ENCODE measurements at places on chromosomes 5 and 9.

- DNase-seq: no peak
Measured at GRCh38 chr5:143781993-143782520, 29.9 kb upstream of the HMHB1 start.

DNA sequence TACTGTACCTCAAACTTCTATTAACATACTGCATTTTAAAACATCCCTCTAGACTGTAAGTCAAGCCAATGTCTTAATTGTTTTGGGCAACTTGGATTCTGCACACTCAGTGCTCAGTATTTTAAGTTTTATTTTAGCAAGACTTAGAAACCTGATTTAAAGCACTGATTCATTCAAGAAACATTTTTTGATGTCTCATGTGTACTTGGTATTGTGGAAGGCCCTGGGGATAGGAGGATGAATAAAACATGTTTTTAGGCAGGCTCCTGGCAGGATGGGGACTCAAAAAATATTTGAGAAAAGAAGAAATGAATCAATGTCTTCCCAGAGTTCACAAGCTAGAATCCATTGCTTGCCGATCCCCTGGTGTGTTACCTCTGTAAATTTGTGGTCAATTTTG, 334.0 kb upstream of the PUM3 start:
- no peak for DNase-seq

GRCh38 chr5:67077296-67077695, 119.3 kb downstream of the CD180 start:
- DNase-seq: no peak

- DNase-seq: no peak
Measured at GRCh38 chr9:108434502-108434901, 421.3 kb downstream of the ACTL7B start.

GRCh38 chr9:110447476-110447875, 109.8 kb upstream of the TXNDC8 start:
- DNase-seq: no peak

GRCh38 chr5:11890777-11891176, 13.5 kb downstream of the CTNND2 start:
- DNase-seq: no peak

DNA sequence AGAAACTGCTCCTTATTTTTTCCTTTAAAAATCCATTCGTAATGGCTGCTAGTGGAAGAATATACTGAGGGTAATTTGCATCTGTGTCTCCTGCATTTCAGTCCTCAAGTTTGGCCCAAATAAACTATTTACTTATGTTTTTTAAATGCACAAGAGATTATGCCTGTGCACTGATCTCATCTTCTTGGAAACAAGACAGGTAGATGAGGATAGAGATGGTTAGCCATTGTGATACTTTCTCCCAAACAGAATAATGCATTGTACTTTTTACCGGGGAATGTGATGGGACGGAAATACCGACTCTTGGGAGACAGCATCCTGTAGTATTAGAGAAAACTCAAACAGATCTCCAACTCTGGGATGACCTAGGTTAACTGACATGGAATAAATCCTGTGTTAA, 72.5 kb upstream of the DAB2 start:
- DNase-seq: no peak

GRCh38 chr5:81290146-81290545, 11.2 kb upstream of the ZCCHC9 start:
- no peak for DNase-seq

DNA sequence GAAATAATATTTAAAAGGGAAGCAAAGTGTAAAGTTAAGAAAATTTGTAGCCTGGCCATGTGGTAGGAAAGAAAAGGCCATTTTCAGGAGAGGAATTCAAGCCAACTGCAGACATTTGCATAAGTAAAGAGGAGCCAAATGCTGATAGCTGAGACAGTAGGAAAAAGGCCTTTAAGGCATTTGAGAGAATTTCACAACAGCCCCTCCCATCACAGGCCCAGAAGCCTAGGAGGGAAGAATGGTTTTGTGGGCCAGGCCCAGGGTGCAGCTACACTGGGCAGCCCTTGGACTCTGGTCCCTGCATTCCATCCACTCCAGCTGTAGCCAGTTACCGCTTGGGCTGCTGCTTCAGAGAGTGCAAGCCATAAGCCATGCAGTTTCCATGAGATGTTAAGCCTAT, 1556.8 kb downstream of the EFNA5 start:
- no peak for DNase-seq

DNA sequence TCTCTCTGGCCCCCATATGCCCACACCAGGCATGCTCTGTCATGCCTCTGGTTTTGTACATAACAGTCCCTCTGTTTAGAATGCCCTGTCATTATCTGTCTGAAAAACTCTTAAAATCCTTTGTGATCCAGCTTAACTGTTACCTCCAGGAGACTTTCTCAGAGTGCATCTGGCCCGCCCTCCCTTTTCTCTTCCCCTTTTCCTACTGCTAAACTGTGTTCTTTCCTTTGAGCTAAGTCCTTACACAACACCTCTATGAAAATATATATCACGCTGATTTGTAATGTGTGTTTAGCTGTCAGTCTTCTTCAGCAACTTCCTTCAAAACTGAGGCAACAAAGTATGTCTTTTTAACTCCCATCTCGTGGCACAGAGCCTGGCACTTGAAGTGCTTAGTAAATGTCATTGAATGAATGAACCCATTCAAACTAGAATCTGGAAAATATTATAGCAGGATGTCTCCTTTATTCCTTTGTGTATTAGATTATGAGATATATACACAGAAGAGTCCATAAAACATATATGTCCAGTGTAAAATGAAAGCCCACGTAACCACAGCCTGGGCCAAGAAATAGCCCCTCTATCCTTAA, 166.2 kb upstream of the KLF9 start:
- no peak for DNase-seq

GRCh38 chr9:13443346-13444244, 164.1 kb upstream of the MPDZ start:
- DNase-seq: no peak

GRCh38 chr5:92850886-92851285, 730.1 kb downstream of the NR2F1-AS1 start:
- DNase-seq: no peak

DNA sequence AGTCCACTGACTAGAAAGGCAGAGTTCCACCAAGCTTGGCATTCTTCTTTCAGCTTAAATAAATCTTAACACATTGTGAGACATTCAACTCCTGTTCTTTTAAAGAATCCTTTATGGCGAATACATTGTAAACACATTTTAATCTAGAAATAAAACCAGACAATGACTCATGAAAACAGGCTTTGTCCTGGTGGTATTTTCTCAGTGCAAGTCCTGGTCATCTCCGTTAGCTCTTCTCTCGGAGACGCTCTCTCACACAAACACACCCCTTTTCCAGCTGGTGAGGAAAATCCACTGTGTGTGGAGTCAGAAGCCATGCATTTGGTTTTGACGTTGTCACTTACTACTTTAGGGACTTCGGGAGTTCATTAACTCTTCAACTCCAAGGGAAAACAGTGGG, 140.4 kb downstream of the AUH start:
- no peak for DNase-seq

- no peak for DNase-seq
Measured at GRCh38 chr5:172973127-172973916, 10.2 kb upstream of the ATP6V0E1 start.

DNA sequence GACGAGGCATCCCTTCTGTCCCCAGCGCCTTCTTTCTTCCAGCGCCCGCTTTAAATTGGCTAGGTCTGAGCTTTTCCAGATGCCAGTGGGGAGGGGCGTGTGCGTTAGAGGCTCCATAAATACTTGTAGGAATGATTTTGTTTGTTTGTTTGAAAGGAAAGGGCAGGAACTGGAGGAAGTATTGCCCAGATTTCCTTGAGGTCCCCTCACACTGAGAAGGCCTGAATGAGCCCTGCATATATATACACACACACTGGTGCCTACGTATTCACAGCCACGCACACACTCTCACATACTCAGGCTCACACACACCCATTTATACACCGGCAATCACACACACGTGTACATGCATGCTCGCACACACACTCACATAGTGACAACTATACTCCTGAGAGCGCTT, 1.0 kb upstream of the SLIT3 start:
- DNase-seq: no peak

DNA sequence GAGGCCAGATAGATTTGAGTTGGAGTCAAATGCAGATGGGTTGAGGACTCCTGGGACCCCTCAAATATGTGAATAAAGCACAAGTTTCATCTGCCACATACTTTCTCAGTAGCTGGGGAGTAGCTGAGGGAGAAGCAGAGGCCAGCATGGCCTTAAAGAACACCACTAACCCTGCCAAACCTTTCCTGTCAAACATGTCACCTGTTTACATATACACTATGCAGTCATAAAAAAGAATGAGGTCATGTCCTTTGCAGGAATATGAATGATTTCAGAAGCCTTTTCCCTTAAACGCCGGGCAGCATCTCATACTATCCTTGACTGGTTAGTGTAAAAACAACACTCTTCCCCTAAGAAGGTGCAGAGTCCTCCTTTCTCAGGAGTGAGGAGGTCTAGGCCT, 25.2 kb upstream of the HSD17B4 start:
- DNase-seq: no peak

- DNase-seq: no peak
Measured at GRCh38 chr9:5951686-5952211, 61.1 kb downstream of the MLANA start.

DNA sequence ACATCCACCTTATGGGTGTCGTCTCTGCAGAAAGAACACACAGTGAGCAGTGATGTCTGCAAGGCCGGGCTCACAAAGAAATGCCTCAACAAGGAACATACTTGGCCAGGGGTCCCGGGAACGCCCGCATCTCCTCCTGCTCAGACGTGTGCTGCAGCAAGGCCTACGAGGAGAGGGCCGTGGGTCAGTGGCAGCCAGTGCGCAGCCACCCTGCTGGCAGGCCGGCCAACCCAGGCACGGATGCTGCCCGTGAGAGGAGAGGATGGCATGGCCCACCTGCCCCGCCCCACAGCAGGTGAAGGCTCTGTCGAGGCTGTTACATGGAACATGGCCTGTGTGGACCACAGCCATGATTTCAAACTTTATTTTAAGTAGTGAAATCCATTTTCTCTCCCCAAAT, 19.3 kb downstream of the SEC16A start:
- DNase-seq: no peak

GRCh38 chr9:103625161-103625804, 468.8 kb upstream of the SMC2 start:
- no peak for DNase-seq

GRCh38 chr5:130155345-130156011, 251.2 kb downstream of the CHSY3 start:
- no peak for DNase-seq

GRCh38 chr5:154038261-154038706, 426 bp downstream of the FAM114A2 start:
- peak; percentile 56 for DNase-seq

- no peak for DNase-seq
Measured at GRCh38 chr5:80070338-80071056, 35.3 kb downstream of the THBS4 start.

- DNase-seq: no peak
Measured at GRCh38 chr5:83583859-83584258, 112.3 kb downstream of the VCAN start.

DNA sequence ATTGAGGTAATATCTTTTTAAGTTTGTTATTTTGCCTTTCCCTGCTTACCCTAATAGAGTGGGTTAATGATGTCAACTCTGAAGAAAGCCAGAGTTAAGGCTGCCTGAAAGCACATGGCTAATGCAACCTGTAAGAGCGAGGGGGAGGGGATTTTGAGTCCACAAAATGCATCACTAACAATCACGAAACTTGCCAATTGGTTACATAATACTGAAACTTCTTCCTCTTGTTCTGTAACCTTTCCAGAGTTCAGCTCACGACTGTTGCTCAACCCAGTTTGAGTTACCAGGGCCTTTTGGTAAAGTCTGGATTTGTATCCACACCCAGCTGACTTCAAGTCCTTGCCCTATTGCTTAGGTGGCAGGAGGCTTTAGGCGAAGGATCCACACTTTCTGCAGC, 308.8 kb downstream of the EFNA5 start:
- no peak for DNase-seq

DNA sequence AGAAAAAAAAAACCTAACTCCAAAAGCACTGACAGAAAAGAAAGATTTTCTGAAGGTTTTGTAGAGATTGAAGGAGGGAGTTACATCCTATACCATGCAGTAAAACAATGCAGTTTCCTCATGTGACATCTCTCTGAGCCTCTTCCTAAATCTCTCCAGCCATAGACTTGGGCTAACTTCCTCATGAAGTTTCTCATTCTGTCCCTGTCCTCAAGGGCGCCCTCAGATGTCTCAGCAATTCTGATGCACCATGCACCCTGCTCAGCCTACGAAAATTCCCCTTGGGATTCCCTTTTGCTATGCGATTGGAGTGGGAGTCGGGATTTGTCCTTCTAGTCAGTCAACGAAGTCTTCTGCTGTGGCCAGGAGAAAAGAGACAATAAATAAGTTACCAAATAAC, 68.9 kb downstream of the FAT2 start:
- no peak for DNase-seq

- DNase-seq: no peak
Measured at GRCh38 chr5:73534011-73534644, 31.3 kb downstream of the ANKRA2 start.

DNA sequence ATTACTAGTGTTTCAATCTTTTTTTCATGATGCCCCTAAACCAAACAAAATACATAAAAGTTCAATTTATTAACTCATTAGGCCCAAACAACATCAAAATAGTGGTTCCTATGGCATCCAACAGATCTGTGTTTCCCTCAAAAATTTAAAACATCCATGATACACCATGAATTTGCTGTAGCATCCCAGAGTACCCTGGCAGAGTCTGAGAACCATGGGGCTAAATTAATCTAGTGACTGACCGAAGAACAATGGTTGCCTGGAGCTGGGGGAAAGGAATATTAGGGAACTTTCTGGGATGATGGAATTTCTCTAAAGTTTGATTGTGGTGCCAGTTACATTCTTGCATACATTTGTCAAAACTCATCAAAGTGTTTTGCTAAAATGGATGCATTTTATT, 79.5 kb upstream of the TRIO start:
- DNase-seq: no peak

DNA sequence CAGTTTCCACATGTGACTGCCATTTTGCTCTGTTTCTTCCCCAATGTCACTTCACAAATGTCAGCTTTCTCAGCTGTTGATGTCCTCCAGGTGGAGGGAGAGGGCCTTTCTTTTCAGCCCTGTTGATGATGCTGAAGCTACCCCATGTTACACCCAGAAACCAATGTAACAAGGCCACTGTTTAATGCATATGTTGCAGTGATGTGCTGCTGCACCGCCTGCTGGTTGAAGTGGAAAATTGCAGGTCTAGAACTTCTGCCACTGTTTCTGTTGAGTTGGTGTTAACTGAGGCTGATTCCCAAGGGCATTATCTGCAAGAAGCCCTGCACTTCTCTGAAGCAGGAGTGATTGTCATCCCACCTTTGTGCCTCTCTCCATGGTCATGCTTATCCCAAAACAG, 428.4 kb downstream of the KDM4C start:
- peak; percentile 22 for DNase-seq

GRCh38 chr5:43245724-43246385, 53.8 kb downstream of the NIM1K start:
- peak; percentile 26 for DNase-seq

GRCh38 chr9:80449513-80449912, 877.7 kb downstream of the TLE4 start:
- DNase-seq: no peak

GRCh38 chr5:180141068-180141660, 67.8 kb downstream of the RASGEF1C start:
- no peak for DNase-seq

- no peak for DNase-seq
Measured at GRCh38 chr5:78574131-78574673, 74.4 kb downstream of the LHFPL2 start.

GRCh38 chr5:72079288-72079687, 28.0 kb upstream of the MAP1B start:
- DNase-seq: no peak

- DNase-seq: no peak
Measured at GRCh38 chr9:70256123-70256551, 2.6 kb upstream of the SMC5 start.
